ENCODE measurements at places on chromosomes 5 and 9. TPM values are rescaled to one million over a fixed set of nuclear protein-coding genes. Genes with fewer than 3 reads are reported as not detected.

Gene CATSPER3
- not detected for polyA plus RNA-seq

Gene FAXDC2
- 29.0 TPM for polyA plus RNA-seq

Gene FEM1C
- 15.2 TPM for polyA plus RNA-seq

Gene C1QTNF3
- 30.3 TPM for polyA plus RNA-seq

Gene STC2
- polyA plus RNA-seq, result 1.4 TPM

Gene SPAAR
- 1.8 TPM for polyA plus RNA-seq

DNA sequence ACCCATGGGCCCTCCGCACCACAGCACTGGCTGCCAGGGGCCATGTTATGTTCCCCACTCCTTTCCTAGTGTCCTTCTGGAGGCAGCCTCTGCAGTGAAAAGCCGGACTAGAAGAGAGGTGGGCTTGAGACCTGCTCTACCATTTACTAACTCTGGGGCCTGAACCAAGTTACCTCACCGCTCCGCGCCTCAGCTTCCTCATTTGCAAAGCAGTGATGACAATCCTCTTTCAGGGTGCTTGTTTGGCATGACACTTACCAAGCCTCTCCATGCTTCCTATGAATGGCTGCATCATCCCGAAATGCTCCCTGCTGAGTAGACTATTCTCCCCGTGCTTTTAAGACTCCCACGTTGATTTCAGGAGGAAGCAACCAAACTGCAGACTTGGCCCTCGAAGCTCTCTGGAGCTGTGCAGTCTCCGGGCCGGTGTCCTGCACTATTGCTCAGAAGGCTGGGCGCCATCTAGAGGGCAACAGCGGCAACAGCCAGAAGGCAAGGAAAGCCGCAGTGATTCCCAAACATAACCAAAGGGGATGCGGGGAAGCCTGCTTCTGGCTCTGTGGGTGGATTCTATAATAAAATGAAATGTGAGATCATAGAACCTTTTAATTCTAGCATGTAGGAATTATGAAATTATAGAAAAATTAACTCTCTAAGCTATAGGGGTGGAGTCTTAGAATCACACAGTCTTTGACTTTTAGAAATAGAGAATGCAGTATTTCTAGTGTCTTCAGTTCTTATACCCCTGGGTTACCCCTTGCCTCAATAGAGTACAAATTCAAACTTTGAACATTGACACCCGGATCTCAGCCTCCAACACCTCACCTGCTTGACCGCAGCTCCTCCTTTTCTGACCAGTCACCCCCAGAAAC, 599.8 kb upstream of the BRINP1 start:
- peak; percentile 57 for DNase-seq

- no peak for DNase-seq
These were observed 59.4 kb downstream of the SIL1 start for GRCh38 chr5:139138809-139139208.

DNA sequence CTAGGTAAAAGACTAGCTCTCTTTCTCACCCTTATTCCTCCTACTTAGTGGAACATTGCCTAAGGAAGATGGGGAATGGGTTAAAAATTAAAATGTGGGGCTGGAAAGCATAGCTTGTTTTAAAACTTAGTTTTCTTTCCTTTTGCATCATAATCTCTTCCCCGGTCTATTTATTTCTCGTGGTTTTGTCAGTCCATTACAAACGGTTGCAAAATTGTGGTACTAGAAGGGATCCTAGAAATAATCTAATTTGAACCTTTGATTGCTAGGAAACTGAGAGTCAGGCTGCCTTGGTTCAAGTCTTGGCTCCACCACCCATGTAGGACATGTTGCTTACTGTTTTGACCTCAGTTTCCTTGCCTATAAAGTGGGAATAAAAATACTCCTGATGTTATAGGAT, 1.3 kb downstream of the IL31RA start:
- DNase-seq, result no peak

- DNase-seq, result no peak
These were observed 9.3 kb upstream of the CCL21 start for GRCh38 chr9:34719021-34719768.

DNA sequence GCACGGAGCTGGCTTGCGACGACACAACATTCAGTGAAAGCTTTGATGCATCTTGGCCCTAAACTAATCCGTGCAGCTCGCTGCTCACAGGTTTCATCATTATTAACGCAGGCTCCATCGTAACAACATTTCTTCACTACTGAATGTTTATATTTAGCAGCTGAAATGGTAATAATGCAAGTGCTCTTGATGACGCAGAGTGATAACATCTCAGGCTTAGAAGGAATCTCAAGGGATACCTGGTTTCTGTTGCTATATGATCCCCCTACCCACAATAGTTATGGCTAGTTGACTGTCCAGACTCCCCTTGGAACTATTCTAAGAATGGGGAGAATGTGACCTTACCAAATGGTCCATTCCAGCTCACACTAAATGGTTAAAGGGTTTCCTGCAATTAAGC, 36.2 kb downstream of the C5 start:
- no peak for DNase-seq

DNA sequence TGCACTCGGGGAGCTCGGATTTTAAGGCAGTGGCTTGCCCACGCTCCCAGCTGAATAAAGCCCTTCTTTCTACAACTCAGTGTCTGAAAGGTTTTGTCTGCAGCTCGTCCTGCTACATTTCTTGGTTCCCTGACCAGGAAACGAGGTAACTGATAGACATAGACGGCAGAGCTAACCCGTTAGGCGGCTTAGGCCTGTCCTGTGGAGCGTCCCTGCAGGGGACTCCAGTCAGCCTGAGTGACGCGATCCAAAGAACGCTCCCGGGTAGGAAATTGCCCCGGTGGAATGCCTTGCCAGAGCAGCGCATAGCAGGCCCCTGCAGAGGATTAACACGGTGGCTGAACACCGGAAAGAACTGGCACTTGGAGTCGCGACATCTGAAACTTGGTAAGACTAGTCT, 1.8 kb upstream of the SELENOP start:
- DNase-seq, result no peak
